ENCODE measurements at places on chromosomes 6 and 20. TPM values are rescaled to one million over a fixed set of nuclear protein-coding genes. Genes with fewer than 3 reads are reported as not detected.

Gene CYP39A1
- 7.1 TPM for total RNA-seq

Gene CD109
- 1.2 TPM for total RNA-seq

DNA sequence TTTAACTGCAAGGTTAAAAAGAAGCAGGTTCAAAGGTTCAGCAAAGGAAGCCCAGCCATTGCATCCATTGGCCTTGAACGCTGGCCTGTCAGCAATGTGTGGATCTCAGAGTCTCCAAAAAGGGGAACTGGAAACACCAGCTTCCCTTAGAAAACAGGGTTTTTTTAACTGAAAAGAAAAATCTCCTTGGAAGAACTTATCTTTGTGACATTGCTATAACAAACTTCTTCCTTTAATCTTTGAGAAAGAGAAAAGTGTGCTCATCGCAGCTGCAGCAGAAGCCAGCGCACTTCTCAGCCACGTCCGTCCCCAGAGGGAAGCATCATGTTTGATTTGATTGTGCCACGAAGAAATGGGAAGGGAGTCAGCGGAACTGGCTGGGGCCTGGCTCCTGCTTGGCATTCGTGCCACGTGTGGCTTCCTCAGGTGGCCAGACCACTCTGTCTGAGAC, 215.0 kb downstream of the SYNDIG1 start:
- no peak for DNase-seq

Gene USP49
- 30.7 TPM for total RNA-seq

GRCh38 chr6:164612751-164613150, 696.7 kb downstream of the C6orf118 start:
- DNase-seq, result peak; percentile 33
